ENCODE measurements at places on chromosomes 2 and 18. TPM values are rescaled to one million over a fixed set of nuclear protein-coding genes. Genes with fewer than 3 reads are reported as not detected.

The HTRA2 gene
- 21.3 TPM for total RNA-seq

The CD8A gene
- not detected for total RNA-seq

The CRYBA2 gene
- not detected for total RNA-seq

The PROM2 gene
- total RNA-seq: 0.25 TPM

The CCDC148 gene
- not detected for total RNA-seq

The REEP1 gene
- total RNA-seq: not detected

The DSC2 gene
- not detected for total RNA-seq

The RELCH gene
- 16.4 TPM for total RNA-seq

The C2orf66 gene
- total RNA-seq: 0.56 TPM

The IL1RL1 gene
- total RNA-seq: 2.4 TPM

The GCG gene
- not detected for total RNA-seq

The ELOA2 gene
- not detected for total RNA-seq

The CCBE1 gene
- total RNA-seq: 11.7 TPM

The ATP6V1B1 gene
- total RNA-seq: 0.12 TPM

The DUSP28 gene
- 7.2 TPM for total RNA-seq

The ANKRD30B gene
- not detected for total RNA-seq

The LMAN1 gene
- 133 TPM for total RNA-seq

The ABCG8 gene
- not detected for total RNA-seq

The NYAP2 gene
- not detected for total RNA-seq
